ENCODE measurements at places on chromosomes 6 and 20. TPM values are rescaled to one million over a fixed set of nuclear protein-coding genes. Genes with fewer than 3 reads are reported as not detected.

Gene FAXC
- 25.0 TPM for polyA plus RNA-seq

Gene BCAS1
- 102 TPM for polyA plus RNA-seq

DNA sequence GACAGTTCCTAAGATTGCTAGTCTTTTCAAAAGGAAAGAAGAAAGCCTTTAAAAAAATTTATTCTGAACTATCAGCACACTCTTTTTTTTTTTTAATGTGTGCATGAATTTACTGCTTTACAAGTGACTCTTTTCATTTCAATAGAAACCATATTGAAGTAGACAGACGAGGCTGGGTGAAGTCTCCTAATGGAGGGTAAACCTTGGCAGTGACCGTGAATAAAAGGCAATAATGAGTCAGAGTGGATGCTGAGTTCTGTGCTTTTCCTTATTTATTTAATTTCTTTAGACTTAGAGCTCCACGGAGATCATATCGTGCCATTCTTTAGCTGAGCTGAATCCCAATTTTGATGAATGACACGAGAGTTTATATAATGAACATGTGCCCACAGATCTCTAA is 196.9 kb downstream of the PRL start:
- DNase-seq: no peak

- DNase-seq: no peak
Observed at GRCh38 chr6:25089442-25089841, 153.7 kb upstream of the RIPOR2 start.

- DNase-seq: no peak
Observed at GRCh38 chr6:118207947-118208346, 300.9 kb downstream of the SLC35F1 start.

DNA sequence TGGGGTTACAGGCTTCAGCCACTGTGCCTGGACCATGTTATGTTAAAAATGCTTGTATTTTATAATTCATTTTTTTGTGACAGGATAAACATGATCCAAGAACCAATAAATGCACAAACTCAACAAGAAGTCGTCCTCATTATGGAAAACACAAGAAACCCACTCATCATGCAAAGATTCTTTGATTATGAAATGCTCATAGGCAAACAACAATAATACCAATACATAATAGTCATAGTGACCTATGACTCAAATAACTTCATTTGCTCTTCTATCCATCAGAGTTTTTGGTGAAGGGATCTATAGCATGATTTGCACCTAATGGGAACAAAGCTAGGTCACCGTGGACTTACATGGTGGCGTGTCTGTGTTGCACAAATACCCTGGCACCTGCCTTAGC is 217.1 kb upstream of the THEMIS start:
- no peak for DNase-seq

GRCh38 chr6:53492860-53493634 is 51.9 kb downstream of the GCLC start:
- peak; percentile 85 for DNase-seq

DNA sequence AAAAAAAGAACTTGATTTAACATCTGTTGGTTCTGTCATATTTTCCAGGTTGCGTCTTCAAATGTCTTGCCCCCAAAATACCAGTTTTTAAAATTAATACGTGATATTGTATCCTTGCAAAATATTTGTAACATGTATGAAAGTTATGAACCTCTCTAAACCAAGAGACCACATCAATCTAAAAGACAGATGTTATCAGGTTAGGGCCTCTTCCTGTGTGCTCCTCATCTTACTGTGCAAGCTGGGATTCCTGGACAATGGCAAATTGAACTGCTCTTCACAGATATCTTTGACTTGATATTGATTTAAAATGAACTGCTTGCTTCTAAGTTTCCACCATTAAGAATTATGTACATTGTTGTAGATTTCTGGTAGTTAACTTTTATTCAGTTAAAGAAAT is 9.6 kb downstream of the TMEM239 start:
- DNase-seq: no peak

Gene IRF4
- polyA plus RNA-seq: 0.08 TPM

Gene CEP162
- 1.1 TPM for polyA plus RNA-seq

DNA sequence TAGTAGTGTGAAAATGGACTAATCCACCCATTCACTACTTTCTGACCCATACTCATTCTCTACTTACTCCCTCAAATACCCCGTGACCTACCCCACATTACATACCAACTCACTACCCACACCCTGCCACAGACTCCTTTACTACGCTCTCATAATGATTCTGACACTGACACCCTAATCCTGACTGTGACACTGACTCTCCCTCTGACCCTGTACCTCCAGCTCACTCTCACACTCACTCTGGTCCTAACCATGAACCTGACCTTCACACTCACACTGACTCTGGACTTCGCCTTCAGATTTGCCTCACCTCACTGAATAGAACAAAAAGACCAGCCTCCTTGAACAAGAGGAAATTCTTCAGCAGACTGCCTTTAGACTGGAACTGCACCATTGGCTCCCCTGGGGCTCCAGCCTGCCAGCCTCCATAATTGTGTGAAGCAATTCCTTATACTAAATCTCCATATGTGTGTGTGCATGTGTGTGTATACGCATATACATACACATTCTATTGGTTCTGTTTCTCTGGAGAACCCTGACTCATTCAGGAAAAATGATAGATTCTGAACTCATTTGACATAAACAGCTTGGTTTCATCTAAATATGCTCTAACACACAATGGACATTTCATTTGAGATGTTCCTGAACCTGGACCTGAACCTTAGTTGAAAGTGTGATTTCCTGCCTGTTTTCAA is 10.5 kb upstream of the ZNF343 start:
- DNase-seq: no peak

Gene CD83
- polyA plus RNA-seq: 7.3 TPM

DNA sequence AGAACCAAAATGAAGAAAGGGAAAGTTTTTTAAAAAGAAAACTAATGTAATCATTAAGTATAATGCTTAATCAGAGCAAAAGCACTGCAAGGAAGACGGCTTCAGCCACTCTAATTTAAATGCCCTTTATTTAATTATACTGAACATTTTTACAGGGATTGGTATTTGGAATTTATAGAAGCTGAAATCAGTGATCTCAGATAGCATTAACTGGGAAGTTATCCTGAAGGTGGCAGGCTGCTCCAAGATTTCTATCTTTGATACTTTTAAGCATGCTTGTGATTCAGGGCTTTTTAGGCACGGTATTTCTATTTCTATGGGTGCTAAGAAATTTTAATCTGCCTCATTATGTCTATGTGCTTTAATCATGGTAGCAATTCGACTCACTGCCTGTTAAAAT is 1.3 kb upstream of the NDUFAF4 start:
- peak; percentile 80 for DNase-seq

- peak; percentile 39 for DNase-seq
Observed at GRCh38 chr20:49245921-49246740, 26.9 kb downstream of the DDX27 start.

GRCh38 chr6:165615636-165616035 is 47.4 kb downstream of the PDE10A start:
- DNase-seq: no peak

Gene BPIFA1
- polyA plus RNA-seq: not detected

DNA sequence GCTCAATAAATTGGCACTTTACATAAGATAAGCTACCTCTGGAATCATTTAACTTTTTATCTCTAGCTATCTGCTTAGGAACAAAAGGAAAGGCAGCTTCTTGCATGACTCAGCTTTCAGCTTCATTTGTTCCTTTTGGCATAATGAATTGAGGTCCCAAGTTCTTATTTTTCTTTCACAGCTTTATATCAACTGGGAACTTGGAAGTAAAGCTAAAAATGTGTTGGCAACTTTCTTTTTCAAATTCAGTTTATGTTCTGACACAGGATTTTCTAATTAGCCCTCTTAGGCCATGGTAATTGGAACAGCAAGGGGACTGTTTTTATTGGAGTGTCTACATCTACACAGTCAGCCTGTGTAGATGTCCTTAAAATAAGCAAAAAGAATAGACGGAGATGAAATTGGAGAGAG is 55.2 kb upstream of the MRAP2 start:
- no peak for DNase-seq

GRCh38 chr6:5305968-5306626 is 44.8 kb downstream of the FARS2 start:
- no peak for DNase-seq

Gene EMILIN3
- polyA plus RNA-seq: 18.6 TPM

Gene TEAD3
- 8.9 TPM for polyA plus RNA-seq

Gene GJA10
- not detected for polyA plus RNA-seq

DNA sequence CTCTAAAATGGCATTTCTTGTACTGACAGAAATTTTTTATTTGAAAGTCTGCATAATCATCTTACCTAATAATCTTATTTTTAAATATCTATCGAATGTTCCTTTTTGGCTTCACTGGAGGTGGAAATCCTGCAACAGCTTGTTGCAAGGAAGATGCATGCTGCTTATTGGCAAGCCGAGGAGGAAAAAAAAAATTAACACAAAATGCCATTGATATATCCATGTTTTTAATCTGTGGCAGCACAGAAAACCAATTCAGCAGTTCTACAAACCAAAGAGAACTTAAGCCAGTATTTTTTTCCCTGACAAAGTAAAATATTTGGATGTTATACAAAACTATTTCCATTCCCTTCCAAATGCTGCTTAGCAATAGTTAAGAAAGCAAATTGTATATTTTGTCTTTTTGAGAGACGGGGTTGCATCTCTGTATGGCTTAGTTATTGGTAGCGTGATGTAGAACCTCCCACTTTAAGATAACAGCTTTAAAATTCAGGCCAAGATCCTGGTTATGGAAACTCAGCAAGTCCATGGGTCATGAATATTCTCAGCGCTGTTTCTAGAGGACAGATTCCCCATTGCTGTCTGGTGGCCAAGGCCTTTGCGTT is 231.4 kb downstream of the TMEM242 start:
- no peak for DNase-seq

DNA sequence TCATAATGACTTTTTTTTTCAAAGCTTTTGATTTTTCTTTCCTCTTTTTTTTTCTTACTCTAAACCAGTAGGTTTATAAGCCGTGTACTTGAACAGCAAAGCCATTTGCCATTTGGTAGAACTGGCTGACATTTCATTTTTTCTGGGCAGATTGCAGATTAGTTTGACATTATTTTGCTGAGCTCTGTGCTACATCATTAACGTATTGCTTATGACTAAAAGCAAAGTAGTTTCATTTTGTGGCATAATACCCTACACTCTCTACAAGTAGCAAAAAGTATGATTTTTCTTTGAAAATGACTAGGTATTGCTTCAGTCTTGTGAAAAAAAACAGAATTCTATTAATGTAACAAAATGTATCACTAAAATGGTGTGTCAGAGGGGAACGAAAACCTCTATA is 141.3 kb downstream of the GRIK2 start:
- DNase-seq: peak; percentile 45

Data from brain (organoid and tissue), 16 donors.